ENCODE measurements at places on chromosomes 1 and 21. TPM values are rescaled to one million over a fixed set of nuclear protein-coding genes. Genes with fewer than 3 reads are reported as not detected.

The BTBD19 gene
- total RNA-seq, result 1.3 TPM

The DIRAS3 gene
- total RNA-seq, result 0.92 TPM

The HMCN1 gene
- total RNA-seq, result 6.8 TPM

GRCh38 chr1:76021846-76022245 is 52.7 kb upstream of the ST6GALNAC3 start:
- no peaks in the 10 kb centered on the region for H3K27me3 ChIP-seq
- no peaks in the 10 kb centered on the region for H3K4me1 ChIP-seq
- H3K36me3 ChIP-seq, result no peaks in the 10 kb centered on the region
- no peak overlapping the region for H3K4me3 ChIP-seq
